Brain pericyte (primary cell): ENCODE measurements at places on chromosomes 6 and 20.

GRCh38 chr6:115617031-115617430 is 443.7 kb downstream of the FRK start:
- DNase-seq, result no peak

DNA sequence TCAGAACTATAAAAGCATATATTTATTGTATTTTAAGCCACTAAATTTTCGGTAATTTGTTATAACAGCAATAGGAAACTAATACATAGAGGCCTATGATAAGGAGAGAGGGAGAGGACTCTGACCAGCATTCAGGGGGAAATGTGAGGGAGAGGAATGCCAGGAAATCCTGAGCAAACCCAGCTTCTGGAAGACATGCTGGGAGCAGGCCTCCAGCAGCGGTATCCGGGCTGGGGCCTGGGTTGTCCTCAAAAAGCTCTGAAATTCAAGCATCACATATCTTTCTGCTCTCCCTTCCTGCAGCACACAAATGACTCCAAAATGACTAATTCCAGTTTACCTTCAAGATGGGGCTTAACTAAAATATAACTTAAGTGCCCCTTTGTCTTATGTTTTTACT is 33.4 kb upstream of the RIMS1 start:
- no peak for DNase-seq

- no peak for DNase-seq
Measured at GRCh38 chr6:26550250-26550993, 12.3 kb downstream of the HMGN4 start.

GRCh38 chr20:17897566-17898307 is 70.9 kb downstream of the SNX5 start:
- no peak for DNase-seq

- DNase-seq, result no peak
Measured at GRCh38 chr6:24004659-24005058, 121.4 kb upstream of the NRSN1 start.

DNA sequence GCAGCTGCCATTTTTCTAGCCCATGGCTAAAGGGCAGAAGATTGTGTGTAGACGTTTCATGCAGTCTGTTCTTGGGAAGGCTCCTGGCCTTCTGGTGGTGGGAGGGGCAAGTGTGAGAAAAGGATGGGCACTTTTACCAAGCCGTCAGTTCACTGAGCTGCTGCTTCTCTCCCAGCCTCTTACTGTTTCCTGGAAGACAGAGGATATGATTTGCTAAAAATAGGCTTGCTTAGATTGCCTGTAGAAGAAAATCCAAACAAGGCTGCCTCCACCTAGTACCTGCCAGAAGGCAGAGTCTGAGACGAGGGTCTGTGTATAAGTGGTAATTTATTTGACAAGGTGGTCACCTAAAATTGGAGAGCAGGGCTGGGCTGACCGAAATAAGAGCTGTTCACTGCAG is 7.5 kb downstream of the KIZ start:
- no peak for DNase-seq

DNA sequence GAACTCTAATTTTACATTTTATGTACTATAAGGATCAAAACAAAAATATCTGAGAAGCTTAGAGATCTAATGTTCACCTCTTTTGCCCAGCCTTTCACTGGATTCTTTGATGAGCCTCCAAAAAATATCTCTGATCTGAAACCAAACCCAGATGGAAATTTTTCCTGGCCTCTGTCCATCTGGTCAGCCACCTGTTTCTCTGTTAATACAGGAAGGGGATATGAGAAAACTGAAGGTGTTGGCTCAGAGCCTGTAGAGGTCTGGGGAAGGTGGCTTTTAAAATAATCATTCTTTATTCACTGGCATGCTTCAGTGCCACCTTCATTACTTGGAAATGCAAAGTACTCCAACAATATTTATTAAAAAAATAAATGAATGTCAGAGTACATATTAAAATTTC is 8.5 kb upstream of the MCM3 start:
- no peak for DNase-seq
